T-helper 2 cell treated with Interferon-gamma antibody and Interleukin-4, amounts not matched to agents 5 μg/mL and 100 μg/mL, for 36 hours (primary cell): ENCODE measurements at places on chromosomes 12 and 14.

GRCh38 chr14:74089251-74090020 is 4.7 kb downstream of the LIN52 start:
- DNase-seq: no peak

DNA sequence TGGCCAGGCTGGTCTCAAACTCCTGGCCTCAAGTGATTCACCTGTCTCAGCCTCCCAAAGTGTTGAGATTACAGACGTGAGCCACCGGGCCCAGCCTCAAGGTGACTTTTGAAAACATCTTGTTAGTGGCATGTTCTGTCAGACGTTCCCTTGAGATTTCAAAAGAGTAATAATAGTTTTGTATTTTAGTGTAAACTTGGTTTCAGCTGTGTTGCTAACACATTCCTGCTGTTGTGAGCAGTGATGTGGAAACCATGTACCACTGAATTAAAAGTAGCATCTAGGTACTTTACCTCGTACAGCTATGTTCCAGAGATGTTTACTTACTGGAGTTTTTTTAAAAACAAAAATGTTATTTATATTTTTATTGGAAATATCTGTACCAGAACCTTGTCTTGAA is 111.3 kb downstream of the AEBP2 start:
- no peak for DNase-seq

DNA sequence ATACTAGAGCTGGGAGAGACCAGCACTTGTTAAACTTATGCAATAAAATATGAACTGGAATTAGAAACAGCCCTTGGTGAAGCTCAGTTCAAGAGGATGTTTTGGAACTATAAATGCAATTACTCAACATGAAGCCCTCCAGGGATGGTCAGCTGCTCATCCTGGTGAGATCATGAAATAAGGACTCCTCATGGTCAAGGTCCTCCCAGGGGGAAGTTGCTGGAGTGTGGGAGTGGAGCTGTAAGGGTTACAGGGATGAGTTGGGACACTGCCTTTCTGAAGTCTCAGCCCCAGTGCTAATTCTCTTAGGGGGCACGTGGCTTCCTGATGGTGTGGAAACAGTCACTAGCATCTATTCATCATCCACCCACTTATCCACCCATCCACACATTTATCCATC is 301.7 kb upstream of the SFSWAP start:
- no peak for DNase-seq

DNA sequence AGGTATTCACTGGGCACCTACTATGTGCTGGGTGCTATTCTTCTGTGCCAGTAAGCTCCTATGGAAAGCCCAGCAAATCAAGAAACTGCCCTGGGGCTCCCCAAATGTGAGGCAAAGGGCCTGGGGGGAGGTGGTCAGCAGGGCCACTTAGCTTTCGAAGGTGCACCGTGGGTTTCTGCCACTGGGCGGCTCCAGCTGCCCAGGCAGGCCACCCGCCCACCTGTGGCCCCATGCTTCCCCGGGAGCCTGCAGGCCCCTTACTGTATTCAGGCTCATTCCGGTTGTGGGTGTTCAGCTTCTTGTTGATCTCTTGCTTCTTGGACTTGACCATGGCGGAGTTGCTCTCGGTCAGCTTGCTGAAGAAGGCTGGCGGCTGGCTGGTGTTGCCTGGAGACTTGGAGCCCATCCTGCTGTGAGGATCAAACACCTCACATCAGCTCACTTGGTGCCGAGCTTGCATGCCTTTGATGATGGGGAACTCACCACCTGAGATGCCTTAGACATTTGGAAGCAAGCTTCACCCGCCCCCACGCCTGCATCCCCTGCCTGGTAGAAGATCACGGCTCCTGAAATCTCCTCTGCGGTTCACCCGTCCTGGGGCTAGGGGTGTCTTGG is 37.3 kb downstream of the RFLNA start:
- no peak for DNase-seq

DNA sequence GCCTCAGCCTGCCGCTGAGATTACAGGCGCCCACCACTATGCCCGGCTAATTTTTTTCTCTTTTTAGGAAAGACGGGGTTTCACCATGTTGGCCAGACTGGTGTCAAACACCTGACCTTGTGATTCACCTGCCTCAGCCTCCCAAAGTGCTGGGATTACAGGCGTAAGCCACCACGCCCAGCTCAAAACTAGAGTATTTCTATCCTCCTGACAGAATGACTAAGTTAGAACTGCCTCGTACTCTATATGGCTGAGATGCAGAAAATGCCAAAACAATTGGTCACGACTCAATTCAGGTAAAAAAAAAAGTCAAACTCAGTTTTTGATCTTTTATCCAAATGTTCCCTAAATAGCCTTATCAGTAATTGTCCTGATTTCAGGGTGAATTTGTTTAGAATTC is 11.1 kb downstream of the AKAP5 start:
- no peak for DNase-seq

DNA sequence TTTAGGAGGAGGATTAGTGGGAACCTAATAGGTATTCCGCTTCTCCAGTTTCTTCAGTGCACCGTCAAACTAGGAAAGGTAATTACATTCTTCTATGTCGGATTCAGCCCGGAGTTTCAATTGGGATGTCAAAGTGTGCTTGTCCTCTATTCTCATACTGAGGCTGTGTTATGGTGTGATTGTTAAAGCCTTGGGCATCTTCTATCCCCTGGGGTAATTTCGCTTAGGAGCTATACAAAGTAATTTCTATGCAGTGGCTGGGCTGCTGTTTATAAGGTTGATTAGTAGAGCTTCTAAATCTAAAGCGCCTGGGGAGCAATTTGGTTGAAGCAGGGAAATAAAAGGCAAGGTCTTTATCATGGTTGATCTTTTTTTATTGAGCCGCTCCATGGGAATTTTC is 399.6 kb downstream of the ZFP36L1 start:
- DNase-seq: no peak

- DNase-seq: no peak
Observed at GRCh38 chr12:62191491-62192179, 68.6 kb upstream of the USP15 start.

DNA sequence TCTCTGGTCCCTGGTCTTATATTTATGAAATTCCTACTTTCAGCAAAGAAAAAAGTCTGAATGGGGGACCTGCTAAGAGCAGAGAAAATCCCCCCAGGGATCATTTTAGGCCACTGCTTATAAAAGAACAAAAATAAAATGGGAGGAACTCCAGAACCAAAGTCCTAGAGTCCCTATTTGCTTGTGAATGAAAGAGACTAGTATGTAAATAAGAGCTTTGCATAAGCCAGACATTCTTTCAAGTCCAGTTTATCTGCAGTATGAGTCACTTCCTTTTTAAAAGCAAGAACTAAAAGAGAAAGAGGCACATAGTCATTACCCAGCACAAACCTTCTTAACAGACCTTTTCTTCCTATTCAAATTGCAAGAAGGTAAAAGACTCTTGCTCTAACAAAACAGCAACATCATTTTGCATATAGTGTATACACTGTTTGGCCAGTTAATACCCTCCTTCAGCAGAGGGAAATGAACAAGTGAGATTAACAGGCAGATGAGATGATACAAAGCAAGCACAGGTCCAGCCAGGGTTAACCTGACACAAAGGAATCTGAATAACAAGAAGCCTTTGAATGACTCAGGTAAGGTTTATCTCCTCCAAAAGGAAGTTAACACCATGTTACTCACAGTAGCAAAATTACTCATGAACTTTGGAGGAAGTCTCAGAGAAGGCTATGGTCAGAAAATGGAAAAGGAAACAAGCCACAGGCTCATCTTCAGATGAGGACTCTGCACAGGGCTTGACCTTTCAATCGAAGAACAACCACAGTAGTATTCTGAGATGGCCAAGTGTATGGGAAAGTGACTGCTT is 87.3 kb downstream of the PHLDA1 start:
- peak; percentile 71 for DNase-seq

GRCh38 chr12:4202918-4203317 is 70.6 kb upstream of the CCND2 start:
- DNase-seq: no peak

- no peak for DNase-seq
Observed at GRCh38 chr12:132363661-132364347, 34.4 kb upstream of the GALNT9 start.

DNA sequence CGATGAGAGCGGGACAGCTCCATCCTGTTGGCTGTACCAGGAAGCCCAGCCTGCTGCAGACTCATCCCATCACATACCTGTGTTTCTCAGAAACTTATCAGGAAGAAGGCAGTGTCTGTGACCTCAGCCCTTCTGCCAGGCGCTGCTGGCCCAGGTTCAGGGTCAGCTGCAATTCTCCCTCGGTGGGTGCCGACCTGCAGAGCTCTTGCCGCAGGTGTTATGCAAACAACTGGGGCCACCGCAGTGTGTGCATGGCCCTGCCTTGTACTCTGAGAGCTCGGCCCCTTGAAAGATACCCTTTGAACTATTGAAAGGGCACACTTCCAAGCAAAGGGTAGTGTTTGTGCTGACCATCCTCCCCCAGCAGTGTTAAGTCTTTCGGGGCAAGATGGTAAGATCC is 322.2 kb upstream of the DIO3 start:
- DNase-seq: no peak

DNA sequence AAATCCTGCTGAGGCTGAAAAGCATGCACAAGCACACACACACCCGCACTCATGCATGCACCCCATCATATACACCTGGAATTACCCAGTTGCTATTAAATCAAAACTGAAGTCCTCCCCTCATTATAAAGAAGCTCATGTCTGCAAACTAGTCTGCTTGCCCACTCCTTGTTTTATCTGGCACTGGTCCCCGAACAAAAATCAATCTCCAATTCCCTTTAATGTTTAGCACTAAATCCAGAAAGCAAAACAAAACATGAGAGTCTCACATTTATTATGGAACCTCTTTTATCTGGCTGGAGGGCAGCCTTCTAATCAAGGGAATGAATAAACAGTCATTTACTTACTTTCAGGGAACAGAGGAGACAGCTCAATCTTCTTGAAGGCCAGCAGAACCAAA is 1093.4 kb upstream of the FLRT2 start:
- DNase-seq: no peak

DNA sequence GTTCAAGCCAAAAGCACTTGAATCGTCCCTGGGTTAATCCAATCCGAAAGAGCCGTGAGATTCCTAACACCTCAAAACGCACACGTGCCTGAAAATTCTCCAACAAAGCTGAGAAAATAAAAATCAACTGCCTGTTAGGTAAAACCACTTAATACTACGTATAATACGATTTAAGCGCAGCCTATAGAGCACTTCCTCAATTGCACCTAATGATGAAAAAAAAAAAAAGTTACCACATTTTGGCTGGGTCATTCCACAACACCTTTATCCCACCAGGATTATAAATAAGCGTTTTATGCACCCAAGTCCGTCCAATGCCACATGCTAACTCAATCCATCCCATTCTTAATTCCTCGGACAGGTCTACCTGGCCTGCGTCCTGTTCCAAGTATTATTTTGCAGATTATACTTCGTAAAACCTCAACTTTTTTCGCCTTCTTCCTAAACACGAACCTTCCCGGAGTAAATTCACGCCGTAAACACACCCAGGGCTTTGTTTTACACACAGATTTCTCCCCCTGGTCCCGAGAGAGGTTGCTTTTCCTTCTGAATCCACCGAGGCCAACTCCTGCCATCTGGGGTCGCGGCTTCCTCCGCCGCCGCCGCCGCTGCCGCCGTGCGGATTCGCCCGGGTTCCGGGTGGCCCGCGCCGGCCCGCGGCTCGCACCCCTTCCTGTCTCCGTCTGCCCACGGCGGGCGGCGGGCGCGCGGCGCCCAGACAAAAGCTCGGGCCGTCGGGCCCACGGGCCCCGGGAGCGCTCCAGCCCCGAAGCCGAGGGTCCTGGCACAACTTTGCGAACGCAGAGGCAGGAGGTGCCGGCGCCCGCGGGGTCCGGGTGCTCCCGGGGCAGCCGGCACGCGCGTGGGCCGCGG is 66.2 kb downstream of the RNF34 start:
- DNase-seq: peak; percentile 37
